ENCODE measurements at places on chromosomes 13 and 19.

DNA sequence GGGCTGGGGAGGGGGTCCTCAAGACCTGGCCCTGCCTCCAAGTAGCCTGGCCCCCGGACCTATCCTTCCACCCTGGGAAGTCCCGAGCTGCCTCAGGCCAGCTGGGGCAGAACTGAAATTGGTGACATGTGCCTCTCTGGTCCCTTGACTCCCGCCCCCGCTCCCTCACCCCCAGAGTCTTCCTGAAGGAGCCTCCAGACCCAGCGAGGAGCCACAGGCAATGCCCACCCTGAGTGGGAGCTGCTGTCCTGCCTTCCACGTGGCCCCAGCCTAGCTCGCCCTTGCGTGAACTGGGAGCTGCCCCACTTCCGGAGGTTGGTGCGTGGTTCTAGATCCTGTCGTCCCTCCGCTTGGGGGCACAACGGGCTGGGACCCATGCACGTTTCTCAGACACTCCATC lies 34.6 kb downstream of the CEBPA start:
- peak; percentile 43 for DNase-seq

DNA sequence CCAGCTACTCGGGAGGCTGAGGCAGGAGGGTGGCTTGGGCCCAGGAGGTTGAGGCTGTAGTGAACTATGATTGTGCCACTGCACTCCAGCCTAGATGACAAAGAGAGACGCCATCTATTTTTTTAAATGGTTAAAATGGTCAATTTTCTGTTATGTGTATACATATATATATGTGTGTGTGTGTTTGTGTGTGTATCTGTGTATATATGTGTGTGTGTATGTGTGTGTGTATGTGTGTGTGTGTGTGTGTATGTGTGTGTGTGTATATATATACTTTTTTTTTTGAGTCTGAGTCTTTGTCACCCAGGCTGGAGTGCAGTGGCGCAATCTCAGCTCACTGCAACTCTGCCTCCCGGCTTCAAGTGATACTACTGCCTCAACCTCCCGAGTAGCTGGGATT lies 42.9 kb upstream of the KLF2 start:
- DNase-seq = no peak

DNA sequence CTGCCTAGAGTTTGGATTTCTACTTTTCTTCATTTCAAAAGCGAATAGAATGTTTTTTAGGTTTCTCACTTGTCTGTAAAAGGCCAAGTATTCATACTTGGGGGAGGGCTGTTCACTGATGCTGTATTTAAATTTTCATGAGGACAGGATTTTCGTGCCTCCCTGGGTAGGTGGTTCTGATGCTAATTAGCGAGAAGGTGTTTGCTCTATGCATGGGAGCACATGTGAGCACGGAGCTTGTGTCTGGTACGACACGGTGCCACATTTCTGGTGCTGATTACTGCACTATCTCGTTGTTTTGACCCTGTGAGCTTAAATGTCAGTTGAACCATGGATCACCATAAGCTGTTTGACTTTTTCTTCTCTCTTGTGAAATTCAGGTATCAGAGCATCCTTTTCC lies 45.8 kb downstream of the MTUS2 start:
- no peak for DNase-seq

- no peak for DNase-seq
Observed at GRCh38 chr19:55486971-55487923, 989 bp upstream of the SSC5D start.

- no peak for DNase-seq
Observed at GRCh38 chr13:50745542-50746115, 97.9 kb downstream of the DLEU7 start.

DNA sequence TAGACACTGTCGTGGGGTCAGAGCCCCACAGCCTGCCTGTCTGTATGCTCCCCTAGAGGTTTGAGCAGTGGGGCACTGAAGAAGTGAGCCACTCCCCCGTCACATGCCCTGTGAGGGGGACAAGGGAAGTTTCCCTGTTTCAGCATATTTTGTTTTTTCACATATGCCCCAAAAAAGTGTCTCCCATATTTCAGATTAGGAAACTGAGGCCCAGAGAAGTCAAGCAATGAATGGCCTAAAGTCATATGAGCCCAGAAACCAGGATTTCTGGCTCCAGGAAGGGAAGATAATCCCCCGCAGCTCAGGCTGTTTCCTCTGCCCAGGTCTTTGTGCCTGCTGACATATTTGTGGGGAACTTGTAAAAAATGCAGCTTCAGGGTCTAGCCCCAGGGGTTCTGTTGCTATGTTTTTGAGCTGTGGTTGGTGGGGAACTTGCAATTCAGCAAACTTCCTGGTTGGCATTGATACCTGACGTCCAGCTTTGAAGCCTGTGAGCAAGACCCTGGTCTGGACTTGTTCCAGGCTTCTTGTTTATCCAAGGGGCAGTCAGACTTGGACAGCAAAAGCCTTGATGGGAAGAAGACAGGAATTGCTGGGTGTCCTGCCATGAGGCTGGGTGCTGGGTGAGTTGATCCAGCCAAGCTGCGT lies 9.5 kb downstream of the RASL11A start:
- no peak for DNase-seq

DNA sequence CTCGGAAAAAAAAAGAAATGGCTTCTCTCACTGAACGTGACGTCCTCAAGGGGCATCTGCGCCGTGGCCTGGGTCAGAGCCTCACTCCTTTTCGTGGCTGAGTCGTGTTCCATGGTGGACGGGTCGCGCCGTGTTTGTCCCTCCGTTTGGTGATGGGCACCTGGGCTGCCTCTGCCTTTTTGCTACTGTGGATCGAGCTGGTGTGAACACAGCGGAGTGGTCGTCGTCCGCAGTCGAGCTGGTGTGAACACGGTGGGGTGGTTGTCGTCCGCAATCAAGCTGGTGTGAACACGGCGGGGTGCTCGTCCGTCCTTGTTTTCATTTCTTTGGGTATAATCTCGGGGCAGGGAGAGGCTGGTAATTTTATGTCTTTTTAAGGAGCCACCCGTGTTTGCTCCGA lies 11.6 kb downstream of the HCN2 start:
- DNase-seq = no peak

DNA sequence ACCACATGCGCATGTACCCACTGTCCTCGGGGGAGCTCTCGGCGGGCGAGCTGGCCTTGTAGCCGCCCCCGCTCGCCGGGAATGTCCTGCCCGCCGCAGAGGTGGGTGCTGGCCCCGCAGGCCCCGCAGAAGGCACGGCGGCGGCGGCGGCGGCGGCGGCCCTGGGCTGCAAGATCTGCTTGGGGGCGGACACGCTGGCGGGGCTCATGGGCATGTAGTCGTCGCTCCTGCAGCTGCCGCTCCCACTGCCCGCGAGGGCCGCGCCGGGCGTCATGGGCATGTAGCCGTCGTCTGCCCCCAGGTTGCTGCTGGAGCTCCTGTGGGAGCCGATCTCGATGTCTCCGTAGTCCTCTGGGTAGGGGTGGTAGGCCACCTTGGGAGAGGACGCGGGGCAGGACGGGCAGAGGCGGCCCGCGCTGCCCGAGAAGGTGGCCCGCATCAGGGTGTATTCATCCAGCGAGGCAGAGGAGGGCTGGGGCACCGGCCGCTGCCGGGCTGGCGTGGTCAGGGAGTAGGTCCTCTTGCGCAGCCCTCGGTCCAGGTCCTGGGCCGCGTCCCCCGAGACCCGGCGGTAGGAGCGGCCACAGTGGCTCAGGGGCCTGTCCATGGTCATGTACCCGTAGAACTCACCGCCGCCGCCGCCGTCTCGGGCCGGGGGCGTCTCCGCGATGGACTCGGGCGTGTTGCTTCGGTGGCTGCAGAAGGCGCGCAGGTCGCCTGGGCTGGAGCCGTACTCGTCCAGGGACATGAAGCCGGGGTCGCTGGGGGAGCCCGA lies 2.4 kb downstream of the IRS2 start:
- no peak for DNase-seq
